GM18507 (cell line): ENCODE measurements at places on chromosomes 3 and 15.
A peak's percentile ranks its signal among the peaks of the same experiment; 100 is the strongest.

- no peak for DNase-seq
Observed at GRCh38 chr3:115537669-115538068, 85.6 kb upstream of the GAP43 start.

DNA sequence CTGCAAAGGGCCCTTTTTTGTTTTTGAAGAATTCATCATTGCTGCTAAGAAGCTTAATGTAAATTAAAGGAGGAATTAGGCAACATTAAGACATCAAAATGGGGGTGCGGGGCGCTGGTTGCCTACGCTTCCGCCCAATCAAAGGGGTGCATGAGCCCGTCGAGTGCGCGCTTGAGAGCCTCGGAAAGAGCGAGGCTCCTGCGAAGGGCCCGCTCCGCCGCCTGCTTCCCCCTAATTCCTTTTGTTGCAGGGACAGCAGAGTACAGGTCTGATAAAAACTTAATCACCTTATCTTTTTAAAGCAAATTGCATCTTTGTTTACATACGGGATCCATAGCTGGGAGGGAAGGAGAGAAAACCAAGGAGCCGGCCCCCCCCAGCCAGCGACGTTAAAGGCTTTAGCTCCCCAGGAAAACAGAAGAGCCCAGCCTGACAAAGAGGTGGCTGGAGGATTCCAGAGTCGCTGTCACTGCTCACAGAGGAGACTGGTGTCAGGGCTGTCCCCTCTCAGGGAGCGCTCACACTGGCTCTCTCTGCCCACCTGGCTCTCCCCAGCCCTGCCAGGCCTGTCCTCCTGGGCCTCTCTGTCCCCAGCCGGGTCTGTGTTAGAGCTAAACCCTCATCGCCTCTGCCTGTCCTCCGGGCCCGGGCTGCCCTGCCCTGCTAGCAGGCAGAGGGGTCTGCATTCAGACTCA is 67.3 kb downstream of the DNAJB8 start:
- DNase-seq: no peak

- no peak for DNase-seq
Observed at GRCh38 chr3:191176038-191176785, 22.8 kb upstream of the OSTN start.

GRCh38 chr3:22704166-22704565 is 499.0 kb upstream of the UBE2E2 start:
- no peak for DNase-seq

- no peak for DNase-seq
Observed at GRCh38 chr15:52440414-52440813, 88.3 kb downstream of the MYO5A start.

DNA sequence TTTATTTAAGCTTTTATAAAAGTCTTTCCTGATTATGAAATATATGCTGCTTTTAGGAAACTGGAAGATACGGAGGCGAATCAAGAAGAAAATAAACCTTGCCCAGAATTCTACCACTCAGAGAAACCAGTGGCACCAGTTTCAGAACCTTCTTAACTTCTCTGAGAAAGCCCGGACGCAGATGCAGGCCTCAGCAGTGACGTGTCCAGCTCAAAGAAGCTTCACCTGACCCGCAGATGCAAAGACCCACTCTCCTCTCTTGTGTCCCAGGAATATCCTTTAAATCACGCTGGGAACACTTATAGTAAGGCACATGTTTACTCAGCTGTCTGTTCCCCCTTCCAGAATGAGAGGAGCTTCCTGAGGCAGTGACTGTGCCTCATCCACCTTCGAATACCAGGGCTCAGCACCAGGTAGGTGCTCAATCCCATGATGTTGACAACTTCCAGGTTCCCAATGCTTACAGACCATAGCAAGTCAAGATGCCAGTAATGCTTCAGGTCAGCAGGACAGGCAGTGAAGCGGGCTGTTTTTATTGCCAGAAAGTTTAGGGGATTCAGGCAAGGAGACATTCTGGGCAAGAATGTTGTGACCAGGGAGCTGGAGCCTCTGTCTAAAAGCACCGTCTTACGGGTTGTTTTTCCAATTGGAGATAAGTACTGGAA is 39.9 kb upstream of the LDHAL6B start:
- DNase-seq: no peak

GRCh38 chr15:43541785-43542184 is 24.4 kb downstream of the MAP1A start:
- DNase-seq: no peak

DNA sequence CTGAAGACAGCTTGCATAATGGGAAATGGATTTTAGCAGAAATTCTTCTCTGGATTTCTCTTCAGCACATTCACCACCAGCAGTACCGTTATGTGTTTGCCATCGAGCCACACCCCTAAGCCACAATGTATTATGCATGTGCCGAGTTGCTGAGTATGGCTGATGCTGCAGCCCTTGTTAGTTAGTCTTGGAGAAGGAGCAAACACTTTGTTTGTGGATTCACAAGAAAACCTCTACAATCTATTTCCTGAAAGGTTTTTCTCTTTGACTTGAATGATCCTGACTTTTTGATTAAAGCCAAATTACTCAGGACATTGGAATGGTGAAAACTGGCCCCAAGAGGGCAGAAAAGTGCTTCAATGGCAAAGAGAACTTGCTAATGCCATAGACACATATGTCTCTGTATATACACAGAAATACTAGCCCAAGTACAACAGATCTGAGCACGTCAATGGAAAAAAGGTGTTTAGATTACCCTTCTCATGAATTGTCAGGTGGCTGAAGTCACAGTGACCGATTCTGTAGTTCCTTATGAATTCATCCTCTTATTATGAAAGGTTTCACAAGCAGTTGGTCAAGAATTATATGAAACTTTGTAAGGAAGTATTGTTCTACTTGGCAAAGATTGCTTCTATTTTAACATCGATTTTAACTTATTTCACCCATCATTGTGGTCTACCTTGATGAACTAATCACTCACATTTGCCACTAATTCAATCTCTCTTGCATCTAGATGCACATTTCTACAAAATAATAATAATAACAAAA is 103.0 kb downstream of the P3H2 start:
- no peak for DNase-seq

GRCh38 chr15:40398413-40398873 is 7.2 kb upstream of the IVD start:
- no peak for DNase-seq

GRCh38 chr3:181955566-181955965 is 243.8 kb downstream of the SOX2 start:
- DNase-seq: no peak

GRCh38 chr3:98705212-98705611 is 57.9 kb upstream of the ST3GAL6 start:
- no peak for DNase-seq

DNA sequence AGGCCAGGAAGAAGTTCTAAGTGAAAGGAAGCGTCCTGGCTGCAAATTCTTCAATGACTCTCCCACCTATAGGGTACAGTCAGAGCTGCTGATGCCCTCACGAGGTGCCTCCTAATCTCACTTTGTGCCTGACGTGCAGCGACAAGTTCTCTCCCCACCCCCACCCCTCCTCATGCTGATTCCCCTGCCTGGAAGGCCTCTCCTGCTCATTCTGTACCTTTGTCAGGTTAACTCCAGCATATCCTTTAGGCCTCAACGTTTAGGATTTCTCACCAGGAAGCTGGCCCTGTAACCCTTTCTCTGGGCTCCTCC is 25.0 kb downstream of the SLC12A8 start:
- no peak for DNase-seq

- no peak for DNase-seq
Observed at GRCh38 chr3:74539876-74540275, 74.6 kb downstream of the CNTN3 start.

DNA sequence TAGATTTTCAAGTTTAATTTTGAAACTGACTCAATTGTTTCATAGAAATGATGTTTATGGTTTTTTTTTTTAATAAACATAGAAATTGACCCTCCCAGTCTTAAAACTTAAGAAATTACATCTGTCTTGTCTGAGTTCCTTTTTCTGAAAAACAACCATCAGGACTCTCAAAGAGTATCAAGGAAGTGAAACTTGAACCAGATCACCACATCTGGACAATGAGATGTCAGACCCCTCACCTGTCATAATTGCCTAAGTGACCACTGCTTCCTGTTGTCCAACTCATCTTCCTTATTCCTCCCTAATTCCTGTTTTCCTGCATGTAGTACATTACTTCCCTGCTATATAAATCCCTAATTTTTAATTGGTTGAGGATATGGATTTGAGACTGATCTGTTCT is 441.5 kb upstream of the ARHGEF26 start:
- no peak for DNase-seq

DNA sequence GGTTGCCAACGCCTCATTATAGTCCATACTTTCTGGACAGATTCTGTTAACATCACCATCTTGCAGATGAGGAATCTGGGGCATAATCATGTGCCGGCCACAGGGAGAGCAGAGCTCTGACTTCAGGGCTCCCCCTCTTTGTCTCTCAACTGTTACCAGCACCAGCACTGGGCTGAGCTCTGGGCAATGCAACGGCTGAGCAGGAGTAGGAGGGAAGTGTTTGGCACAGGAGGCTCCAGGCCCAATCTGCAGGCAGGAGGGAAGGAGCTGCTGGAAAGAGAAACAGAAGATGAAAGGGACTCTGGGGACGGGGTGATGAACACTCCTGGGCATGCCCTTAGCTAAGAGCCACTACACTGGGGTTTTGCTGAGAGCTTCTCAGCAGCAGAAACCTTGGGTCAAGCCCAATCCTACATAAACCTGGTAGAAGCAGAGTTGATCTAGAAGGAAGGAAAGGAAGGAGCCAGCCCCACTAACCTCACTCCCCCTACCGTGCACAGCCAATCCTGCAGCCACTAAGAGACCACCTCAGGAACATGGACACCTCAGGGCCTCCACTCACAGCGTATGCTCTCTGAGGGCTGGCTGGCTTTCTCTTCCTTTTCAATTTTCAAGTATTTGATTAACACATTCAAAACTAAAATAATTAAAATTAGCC is 73.1 kb upstream of the SPATA12 start:
- no peak for DNase-seq

GRCh38 chr3:175672119-175672689 is 813.1 kb downstream of the NAALADL2 start:
- no peak for DNase-seq

GRCh38 chr3:10164546-10165393 is at the start of gene IRAK2:
TSS of gene IRAK2 (plus strand) at chr3:10164919. CDS start at chr3:10164955, 36 bp downstream.
- DNase-seq: peak; percentile 77

GRCh38 chr3:127071597-127072001 is 88.7 kb downstream of the PLXNA1 start:
- DNase-seq: no peak

- DNase-seq: no peak
Observed at GRCh38 chr15:91263632-91264531, 163.8 kb downstream of the SV2B start.

DNA sequence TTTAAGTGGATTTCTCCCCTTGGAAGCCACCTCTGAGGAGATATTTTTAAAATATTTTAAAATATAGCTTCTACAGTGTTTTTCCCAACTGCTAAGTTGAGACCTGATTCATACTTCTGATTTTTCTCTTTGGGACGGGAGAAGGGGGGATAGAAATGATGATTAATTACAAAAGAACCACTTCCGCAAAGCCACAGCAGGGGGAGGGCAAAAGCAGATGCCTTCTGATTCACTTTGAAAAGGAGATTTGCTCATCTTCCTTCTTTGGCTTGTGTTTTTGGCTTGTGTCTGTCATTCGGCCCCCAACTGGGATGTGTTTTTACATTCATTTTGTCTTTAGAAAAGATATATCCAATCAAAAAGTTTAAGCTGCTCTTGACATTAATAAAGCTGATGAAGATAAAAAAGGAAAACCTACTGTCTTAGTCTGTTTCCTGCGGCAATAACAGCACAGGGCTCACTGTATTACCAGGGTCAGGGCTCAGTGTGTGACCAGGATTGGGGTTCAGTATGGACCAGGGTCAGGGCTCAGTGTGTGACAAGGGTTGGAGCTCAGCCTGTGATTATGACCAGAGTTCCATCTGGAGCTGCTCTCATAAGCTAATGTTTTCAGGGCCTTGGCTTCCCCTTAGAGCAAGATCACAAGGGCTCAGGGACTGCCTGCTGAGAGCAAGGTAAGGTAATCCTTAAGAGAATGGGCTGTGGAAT is 223.2 kb downstream of the MTHFS start:
- DNase-seq: peak; percentile 15

DNA sequence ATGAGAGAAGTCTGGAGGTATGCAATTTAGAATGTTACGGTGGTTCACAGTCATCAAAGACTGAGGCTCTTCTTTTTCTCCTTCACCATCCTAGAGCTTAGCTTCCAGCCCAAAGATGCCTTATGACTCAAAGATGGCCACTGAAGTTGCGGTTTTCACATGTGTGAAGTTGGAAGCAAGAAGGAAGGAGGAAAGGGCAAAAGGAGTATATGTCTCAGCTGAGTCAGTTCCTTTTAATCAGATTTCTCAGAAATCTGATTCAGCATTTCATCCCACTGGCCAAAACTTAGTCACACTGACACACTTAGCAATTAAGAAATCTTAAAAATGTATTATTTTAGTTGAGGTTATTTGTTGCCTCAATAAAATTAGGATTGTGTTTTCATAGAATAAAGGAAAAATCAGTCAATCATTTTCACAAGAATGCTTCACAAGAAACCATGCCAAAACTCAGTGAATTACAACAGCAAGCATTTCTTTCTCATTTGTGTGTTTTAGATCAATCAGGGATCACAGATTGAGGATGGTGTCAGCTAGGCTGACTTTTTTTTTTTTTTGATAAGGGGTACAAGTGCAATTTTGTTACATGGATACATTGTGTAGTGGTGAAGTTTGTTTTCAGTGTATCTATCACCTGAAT is 211.1 kb upstream of the GADL1 start:
- no peak for DNase-seq

- no peak for DNase-seq
Observed at GRCh38 chr15:31393444-31394091, 66.9 kb downstream of the KLF13 start.
